Suppressor macrophage treated with lipopolysaccharide for 4 hours (primary cell): ENCODE measurements at places on chromosomes 1 and 21.

GRCh38 chr1:204834336-204834735 lies 36.3 kb upstream of the NFASC start:
- DNase-seq, result no peak

GRCh38 chr1:169092399-169092798 lies 14.1 kb upstream of the ATP1B1 start:
- DNase-seq, result no peak

GRCh38 chr21:34743831-34744230 lies 75.0 kb downstream of the CLIC6 start:
- DNase-seq, result peak; percentile 10

DNA sequence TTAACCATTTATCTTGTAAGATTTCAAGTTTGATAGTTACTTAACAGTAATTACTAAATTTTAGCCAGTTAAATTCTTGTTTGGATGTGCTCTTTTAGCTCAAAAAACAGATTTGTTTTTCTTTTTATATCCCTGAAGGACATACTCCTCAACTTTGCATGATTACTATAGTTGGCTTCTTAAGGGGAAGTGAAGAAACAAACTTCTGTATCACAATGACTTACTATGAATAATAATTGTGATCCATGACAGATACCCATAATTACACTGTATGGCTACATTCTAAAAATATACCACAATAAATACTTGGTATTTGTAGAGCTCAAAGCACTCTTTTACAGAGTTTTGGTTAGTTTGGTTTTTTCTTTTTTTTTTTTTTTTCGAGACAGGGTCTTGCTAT lies 55.8 kb downstream of the IARS2 start:
- no peak for DNase-seq

DNA sequence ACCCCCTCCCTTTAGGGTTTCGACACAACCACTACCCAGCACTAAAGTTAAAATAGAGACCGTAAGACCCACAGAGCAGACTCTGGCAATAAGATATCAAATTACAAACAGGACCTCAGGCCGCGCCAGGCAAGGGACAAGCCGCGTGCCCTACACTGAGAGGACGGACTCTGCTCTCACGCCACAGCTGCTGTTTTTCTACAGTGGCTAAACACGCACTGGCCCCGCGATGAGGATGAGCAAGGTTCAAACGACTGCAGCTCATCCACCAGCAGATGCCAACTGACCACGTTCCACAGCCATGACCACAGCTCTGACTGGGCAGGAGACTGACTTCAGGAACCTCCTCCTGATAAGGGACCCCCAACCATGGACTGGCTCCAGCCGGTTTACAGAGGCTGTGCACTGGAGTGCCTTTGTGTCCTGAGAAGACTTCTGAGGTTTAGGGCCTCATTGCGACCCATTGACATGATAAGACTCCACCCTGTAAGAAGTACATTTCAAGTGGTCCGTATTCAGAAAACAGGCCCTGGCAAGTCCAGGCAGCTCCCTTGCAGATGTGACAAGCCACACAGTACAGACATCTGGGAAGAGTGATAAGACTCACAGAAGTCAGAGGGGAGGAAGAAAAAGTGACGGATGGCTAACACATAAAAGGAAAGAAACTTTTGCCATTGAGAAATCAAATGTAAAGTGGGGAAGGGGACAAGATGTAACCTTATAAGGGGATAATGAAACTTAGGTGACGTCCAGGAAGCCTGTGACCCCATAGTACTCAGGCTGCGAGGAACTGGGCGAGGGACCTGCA lies 1.5 kb upstream of the KRTAP10-6 start:
- DNase-seq, result no peak

- DNase-seq, result no peak
Observed at GRCh38 chr1:84722794-84723193, 32.5 kb upstream of the SSX2IP start.

GRCh38 chr1:111980686-111981085 lies 8.8 kb downstream of the KCND3 start:
- no peak for DNase-seq

DNA sequence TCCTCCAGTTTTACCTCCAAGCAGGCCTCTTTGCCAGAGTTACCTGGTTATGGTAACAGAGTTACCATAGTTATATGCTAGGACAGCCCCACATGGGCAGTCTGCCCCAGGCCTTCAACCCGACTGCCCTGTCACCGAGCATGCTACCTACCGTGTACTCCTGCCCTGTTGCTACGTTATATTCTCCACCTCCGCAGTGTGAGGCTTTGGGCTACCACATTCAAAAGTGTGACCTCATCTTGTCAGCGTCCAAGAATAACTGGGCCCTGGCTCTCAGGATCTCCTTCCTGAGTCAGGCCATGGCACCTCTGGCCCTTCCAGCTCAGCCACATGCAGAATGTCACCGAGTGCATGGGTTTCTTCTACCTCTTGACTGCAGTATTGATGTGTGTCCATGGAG lies 8.9 kb downstream of the MAPKAPK2 start:
- no peak for DNase-seq

GRCh38 chr1:151259351-151259750 lies 4.8 kb downstream of the PSMD4 start:
- DNase-seq, result no peak

GRCh38 chr1:214361636-214362035 lies 80.7 kb downstream of the SMYD2 start:
- no peak for DNase-seq

GRCh38 chr1:42335809-42336518 lies 929 bp upstream of the FOXJ3 start:
- peak; percentile 28 for DNase-seq

GRCh38 chr1:41243079-41243385 lies 926 bp upstream of the SCMH1 start:
- no peak for DNase-seq

- DNase-seq, result no peak
Observed at GRCh38 chr1:208228550-208228949, 15.6 kb downstream of the PLXNA2 start.

DNA sequence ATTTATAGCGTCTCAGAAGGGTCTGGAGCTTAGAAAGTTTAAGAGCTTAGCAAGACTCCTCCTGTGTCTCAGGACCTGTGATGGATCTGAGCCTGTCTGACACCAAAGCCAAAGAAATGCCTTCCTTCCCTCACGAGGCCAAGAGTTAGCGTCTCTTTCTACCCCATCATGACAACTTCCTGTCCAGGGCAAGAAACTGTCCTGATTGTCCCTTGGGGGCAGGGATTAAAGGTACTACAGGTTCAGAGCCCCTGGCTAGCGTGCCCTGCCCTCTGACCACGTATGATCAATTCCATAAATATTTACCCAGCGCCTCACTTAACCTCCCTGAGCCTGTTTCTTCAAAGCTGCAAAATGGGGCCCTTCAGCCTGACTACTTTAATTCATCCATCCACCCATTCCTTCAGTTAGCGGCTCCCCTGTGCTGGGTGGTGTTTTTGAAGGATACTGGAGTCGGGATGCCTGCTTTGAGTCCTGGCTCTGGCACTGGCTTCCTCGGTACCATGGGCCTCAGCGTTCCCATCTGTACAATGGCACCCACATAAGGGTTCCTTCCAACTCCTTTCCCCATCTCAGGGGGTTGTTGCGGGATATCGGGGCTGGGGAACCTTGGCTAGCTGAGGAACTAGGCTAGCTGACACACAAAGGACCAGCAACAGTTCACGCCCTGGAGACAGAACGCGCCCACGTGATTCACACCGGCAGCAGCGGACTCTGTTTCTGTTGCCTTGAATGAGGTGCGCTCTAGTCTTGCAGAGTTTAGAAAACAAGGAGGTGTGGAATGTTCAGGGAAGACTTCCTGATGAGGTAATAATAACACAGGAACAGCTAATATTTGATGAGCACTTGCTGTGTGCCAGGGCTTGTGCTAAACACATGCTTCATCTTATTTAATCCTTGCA lies 23.0 kb upstream of the EPHA2 start:
- no peak for DNase-seq

DNA sequence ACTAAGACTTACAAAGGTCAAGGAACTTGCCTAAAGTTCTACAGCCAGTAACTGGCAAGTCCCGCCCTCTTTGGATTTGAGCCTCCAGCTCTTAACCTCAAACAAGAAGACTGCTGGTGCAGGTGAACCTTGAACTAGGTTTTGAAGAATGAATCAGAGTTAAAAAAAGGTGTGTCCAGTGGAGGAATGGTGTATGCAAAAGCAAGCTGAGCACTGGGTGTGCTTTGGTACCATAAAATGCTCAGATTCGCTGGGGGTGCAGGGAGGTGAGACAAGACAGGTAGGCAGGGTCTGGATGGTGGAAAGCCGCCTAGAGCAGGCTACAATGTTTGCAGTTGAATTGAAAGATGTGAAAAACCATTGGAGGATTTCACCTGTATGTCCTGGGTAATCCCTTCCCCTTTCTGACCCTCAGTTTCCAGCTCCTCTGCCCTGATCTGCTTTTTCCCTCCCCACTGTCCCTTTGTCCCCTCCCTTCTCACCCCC lies 39.8 kb downstream of the FOXD2 start:
- no peak for DNase-seq

DNA sequence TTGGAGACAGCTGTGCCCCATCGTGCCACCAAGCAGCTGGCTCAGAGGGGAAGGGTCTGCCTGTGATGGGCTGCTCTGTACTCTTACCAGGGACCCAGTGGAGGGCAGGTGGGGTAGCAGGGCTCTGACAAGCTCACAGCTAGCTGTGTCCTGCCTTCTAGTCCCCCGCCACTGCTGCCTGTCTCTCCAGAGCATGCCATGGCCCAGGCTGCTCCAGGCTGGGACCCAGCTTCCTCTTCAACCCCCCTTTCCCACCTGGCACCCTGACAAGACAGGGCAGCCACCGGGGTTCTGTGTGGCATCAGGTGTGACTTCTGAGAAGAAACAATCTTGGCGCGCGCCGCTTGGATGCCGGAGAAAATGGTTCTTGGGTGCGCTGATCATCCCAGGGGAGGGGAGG lies 92.3 kb upstream of the ACTL8 start:
- no peak for DNase-seq

GRCh38 chr1:238281418-238281817 lies 390.7 kb upstream of the ZP4 start:
- peak; percentile 22 for DNase-seq

- DNase-seq, result no peak
Observed at GRCh38 chr1:25123551-25123950, 108.8 kb downstream of the SYF2 start.

- DNase-seq, result no peak
Observed at GRCh38 chr1:198290089-198290683, 133.4 kb downstream of the NEK7 start.

DNA sequence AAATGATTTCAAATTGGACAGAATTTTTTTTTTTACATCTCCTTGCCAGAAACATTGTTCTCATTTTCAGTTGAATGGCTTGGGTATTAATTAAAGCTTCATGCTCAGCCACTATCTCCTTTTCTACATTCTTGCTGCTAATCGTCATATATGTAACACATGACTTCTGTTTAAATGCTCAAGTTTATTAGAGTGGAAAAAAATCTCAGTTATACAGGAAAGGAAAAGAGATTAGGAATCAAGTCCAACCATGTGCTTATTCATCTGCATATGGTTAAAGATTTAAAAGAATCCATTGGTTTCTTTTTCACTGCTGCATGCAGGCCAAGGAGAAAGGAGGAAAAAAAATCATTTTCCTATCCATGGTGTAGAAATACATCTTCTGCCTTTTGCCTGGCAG lies 47.3 kb upstream of the CNN3 start:
- peak; percentile 2 for DNase-seq

- peak; percentile 40 for DNase-seq
Observed at GRCh38 chr1:66415866-66416265, 118.1 kb upstream of the SGIP1 start.

DNA sequence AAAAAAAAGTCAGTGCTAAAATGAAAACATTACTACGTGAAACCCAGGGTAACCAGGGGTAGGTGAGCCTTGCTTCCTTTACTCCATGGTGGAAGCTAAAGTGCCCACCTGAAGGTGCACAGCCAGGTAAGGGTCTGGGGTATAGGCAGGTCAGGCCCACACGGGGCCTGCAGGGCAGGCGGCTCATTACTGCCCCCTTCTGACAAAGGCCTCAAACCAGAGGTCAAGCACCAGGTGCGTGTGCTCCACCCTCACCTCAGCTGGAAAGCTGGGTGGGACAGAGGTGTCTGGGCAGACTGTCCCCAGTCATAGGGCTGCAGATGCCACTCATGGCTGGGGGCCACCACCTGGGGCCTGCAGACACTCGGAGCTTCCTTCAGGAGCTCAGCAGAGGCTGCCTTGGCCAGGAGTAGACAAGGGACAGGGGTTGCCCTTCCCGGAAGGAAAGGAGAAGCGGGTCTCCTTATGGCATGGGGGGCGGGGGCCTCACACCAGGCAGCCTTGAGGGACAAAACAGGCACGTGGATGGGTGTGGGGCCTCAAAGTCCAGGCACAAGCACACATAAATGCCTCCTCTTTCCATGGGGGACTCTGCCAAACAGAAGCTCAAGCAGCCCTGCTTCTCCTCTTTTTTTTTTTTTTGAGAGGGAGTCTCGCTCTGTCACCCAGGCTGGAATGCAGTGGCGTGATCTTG lies 36.2 kb downstream of the ACOT7 start:
- no peak for DNase-seq

GRCh38 chr1:72885841-72886240 lies 603.5 kb upstream of the NEGR1 start:
- no peak for DNase-seq

DNA sequence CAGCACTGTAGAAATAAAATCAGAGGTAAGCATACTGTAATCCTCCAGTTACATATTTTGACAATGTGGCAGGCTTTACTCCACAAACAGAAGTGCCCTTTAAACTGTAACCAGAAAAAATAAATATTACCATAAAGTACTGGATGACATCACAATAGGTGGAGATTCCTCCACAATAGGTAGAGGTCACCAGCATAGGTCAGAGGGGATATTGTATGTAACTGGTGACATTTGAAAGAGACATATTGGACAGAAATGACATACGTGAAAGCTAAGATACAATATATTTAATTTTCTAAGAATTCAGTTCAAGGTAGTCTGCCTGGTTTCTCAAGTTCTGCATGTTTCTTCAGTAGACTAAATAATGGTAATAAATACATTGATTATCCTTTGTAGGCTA lies at the start of gene ASB17:
Gene ASB17 (minus strand): TSS at position 101 of the 400 bp plus-strand sequence. CDS start 113 bp downstream, outside the sequence.
- no peak for DNase-seq

DNA sequence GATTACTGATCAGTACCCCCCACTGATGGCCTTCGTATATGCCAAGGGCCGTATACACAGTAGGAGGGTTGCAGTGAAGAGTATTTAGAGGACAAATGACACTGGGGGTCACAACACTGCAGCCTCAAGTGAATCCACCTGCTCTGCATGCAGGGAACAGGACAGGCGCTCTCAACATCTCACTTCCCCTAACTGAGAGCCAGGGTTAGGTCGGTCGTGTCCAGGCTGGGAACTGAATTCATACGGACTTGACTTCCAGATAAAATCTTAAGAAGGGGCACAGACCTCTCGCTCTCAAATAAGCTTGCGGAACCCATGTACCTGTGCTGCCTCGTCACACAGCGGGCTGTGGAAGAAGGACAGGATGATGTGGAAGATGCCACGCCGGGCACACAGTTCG lies 22.8 kb downstream of the MRAP start:
- no peak for DNase-seq

GRCh38 chr1:111965781-111966443 lies 23.6 kb downstream of the KCND3 start:
- no peak for DNase-seq

DNA sequence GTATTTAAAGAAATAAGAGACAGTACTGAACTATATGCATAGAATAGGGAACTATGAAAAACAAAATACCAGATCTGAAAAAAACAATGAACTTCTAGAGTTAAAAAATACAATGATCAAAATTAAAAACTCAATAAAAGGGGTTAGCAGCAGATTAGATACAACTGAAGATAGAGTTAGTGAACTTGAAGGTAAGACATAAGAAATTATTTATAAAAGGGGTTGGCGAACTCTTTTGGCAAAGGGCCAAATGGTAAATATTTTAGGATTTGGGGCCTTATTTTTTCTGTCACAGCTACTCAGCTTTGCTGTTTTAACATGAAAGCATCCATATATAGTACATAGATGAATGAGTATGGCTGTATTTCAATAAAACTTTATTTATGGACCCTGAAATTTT lies 111.4 kb downstream of the ST3GAL3 start:
- no peak for DNase-seq
